ENCODE measurements at places on chromosomes 6 and 20.

DNA sequence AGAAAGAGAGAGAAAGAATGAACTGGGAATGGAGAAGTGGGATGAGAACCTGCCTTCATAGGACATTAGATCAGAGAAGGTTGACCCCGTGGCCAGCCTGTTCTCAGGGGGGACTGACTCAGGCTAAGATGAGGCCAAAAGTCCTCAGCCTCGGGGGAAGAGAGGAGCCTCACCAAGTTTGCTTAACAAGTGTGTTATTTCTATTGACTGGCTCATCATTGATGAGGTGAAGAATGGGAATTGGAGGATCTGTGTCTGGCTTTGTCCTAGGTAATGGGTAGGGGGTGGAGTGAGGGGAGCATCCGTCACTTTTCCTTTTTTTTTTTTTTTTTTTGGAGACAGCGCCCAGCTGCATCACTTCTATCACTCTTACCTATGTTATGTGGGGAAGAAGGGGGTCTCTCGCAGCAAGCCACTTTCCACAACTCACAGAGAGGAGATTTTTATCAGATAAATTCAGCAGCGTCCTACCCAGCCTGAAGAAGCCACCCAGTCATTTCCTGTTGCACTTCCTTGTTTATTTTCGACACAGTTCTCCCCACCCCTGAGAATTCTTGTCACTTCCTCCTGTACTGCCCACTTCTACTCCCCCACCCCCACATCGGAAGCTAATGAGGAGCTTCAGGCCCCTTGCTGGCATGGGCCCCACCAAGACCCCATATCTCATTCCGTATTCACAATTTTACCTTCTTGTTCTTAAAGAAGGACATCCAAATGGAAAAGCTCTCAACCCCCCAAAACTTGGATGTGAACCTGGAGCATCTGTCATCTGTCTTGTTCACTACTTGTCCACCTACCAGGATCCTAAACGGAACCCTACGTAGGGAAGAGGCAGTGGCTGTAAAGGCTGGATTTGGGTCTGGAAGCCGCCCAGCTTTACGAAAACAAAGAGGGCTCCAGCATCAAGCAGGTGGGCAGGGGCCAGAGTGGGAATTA is 2.8 kb upstream of the RNASET2 start:
- DNase-seq: peak; percentile 72

GRCh38 chr6:42306439-42307140 is 88.9 kb upstream of the MRPS10 start:
- no peak for DNase-seq

GRCh38 chr20:19817017-19817416 is 59.0 kb downstream of the RIN2 start:
- DNase-seq: no peak

DNA sequence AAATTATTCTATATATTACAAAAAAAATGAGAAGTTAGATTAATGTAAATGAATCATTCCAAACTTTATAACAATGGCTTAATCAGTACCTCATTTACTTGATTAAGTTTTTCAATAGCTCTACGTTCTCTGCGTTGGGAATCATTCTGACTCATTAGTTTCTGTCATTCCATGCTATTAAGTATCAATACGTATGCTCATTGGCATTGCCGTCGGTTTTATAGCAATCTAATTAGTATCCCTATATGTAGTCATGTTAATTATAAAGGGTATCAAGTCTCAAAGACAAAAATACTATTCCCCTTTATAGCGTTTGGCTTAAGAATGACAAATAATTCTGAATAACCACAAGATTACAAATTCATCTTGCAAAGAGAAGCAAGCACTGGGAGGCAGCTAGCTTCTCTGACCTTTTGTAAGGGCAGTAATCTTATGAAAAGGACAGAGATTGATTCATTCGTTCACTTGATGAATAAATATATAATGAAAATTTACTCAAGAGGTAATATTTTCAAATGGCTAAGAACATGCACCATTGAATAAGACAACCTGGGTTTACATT is 41.8 kb downstream of the OLIG3 start:
- DNase-seq: no peak

- no peak for DNase-seq
These were observed 448.6 kb downstream of the GJA1 start for GRCh38 chr6:121884091-121884490.

GRCh38 chr20:2576317-2576727 is 39.9 kb downstream of the TMC2 start:
- no peak for DNase-seq

- no peak for DNase-seq
These were observed 47.8 kb upstream of the TRAF3IP2 start for GRCh38 chr6:111653434-111653833.

GRCh38 chr6:20211037-20211940 is 980 bp downstream of the MBOAT1 start:
- no peak for DNase-seq

DNA sequence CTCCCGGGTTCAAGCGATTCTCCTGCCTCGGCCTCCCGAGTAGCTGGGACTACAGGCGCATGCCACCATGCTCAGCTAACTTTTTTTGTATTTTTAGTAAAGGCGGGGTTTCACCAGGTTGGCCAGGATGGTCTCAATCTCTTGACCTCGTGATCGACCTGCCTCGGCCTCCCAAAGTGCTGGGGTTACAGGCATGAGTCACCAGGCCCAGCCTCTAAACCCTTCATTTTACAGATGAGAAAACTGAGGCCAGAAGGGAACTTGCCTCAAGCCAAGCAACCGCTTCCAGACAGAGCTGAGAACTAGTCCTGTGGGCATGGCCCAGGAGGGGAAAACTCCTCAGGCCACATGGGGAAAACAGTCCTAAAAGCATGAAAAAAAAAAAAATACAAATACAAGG is 47.1 kb downstream of the ZMYND8 start:
- DNase-seq: no peak

DNA sequence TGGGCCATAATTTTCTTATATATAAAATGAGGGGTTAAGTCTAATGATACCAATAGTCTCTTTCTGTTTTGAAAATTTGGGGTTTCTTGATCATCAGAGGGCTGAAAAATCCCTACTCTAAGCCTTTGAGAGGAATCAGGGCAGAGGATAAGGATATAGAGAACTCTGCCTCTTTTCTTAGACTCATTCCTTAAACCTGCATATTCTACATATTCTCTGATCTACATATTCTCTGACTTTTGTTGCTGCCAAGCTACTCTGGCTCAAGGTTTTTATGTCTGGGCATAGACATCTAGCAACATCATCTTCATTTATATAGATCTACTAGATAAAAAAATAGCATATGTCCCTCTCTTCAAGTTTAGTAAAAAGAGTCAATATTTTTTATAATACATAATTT is 71.2 kb downstream of the FLRT3 start:
- no peak for DNase-seq

- no peak for DNase-seq
These were observed 93.5 kb downstream of the ESR1 start for GRCh38 chr6:151901009-151901411.

- DNase-seq: no peak
These were observed 17.6 kb upstream of the TBC1D32 start for GRCh38 chr6:121351916-121352315.

DNA sequence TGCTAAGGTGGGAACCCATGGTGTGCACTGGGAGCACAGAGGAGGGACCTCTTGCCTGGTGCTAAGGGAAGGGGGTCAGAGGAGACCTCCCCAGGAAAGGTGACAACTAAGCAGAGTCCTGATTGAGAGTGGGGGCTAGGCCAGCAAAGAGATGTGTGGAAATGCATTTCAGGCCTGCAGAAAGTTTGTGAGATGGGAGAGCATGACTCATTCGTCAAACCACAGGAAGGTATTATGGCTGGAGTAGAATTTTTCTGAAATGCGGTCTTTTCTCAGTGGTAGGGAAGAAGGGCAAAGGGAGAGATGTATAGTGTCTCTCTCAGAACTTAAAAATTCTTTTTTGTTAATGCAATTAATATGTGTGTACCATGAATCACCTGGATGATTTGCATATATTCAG is 23.6 kb upstream of the EDN1 start:
- no peak for DNase-seq

DNA sequence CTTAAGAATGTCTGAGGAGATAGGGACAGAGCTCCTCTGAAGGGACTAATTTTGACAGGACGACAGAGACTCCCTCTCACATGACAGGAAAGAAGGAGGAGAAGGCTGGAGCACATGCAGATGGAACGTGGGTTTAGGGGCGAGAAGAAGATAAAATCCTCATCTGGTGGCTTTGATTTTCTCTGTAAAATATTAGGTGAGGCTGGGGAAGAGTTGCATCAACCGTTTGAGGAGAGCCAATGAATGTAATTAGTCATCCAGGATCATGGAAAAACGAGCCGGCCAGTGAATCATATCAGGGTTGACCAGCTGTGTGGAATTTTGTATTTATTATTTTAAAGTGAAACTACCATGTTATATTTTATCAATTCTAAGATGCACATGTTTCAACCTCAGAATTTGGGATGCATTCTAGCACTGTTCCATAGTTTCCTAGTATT is 46.9 kb upstream of the ADGRF4 start:
- no peak for DNase-seq

DNA sequence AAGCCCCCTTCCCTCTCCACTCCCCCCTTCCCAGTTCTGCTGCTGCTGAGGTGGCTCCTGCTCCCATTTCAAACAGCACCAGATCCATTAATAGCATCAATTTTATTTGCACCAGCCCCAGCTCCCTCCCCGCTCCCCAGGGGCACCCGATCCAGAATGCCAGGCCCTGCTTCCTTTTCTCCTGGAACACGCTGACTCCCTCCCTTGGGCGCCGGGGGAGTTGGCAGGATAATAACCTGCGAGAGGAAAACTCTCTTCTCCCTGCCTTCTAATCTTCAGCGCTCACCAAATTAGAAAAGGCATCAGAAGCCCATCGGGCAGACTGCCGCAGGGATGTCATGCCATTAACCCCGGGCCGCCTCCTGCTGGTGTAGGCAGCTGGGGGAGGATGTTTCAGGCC is 77.8 kb downstream of the NCR2 start:
- DNase-seq: no peak

DNA sequence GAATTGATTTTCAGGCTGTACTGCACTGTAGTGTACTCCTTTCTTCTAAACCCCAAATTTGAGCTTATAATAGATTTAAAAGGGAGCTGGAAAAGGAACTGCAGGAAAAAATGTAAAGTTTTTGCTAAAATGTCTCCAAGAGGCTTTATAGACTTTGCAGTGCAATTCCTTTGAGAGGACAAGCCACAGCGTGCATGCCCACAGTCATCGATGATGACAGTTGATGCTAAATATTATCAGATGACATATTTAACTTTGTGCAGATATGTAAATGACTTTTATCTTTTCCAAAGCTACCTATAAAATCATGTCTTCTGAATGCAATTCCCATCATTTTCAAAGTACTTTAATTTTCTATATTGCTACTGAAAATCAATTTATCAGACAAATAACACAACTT is 24.3 kb upstream of the HDGFL1 start:
- no peak for DNase-seq

GRCh38 chr6:159390381-159390780 is 221.2 kb downstream of the FNDC1 start:
- no peak for DNase-seq

DNA sequence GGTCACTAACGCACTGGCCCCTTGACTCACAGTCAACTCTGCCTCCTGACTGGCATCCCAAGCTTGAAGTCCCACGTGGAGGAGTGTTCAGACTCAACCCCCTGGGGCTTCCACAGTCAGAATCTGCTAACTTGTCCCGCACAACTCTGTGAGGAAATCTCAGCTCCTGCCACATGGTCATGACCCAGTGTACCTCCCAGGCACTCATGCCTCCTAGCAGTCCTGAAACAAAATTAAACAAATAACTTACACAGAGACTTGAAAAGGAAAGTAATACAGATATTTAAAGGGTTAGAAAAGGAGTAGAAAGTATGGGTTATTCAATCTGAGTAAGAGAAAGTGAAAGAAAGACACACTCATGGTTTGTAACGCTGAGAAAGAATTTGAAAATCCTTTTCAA is 134.9 kb downstream of the GMDS start:
- DNase-seq: no peak

GRCh38 chr6:104013312-104013971 is 846.3 kb downstream of the HACE1 start:
- DNase-seq: no peak

DNA sequence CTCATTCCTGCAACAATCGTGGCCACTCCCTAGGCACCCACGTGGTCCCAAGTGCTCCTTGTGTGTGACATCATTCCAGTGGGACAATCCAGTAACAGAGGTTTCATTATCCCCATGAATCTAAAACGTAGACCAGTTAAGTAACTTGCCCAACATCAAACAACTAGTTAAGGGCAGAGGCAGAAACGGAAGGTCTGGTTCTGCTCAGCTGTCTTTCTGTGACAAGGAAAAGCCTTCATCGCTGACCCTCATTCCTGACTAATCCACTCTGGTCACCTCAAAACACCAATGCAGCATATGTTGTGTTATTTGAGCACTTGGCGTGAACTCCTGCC is 261.4 kb upstream of the JARID2 start:
- DNase-seq: no peak

GRCh38 chr6:33160728-33161344 is 31.4 kb downstream of the COL11A2 start:
- DNase-seq: no peak

- no peak for DNase-seq
These were observed 117.3 kb downstream of the MAP3K4 start for GRCh38 chr6:161108916-161109315.

DNA sequence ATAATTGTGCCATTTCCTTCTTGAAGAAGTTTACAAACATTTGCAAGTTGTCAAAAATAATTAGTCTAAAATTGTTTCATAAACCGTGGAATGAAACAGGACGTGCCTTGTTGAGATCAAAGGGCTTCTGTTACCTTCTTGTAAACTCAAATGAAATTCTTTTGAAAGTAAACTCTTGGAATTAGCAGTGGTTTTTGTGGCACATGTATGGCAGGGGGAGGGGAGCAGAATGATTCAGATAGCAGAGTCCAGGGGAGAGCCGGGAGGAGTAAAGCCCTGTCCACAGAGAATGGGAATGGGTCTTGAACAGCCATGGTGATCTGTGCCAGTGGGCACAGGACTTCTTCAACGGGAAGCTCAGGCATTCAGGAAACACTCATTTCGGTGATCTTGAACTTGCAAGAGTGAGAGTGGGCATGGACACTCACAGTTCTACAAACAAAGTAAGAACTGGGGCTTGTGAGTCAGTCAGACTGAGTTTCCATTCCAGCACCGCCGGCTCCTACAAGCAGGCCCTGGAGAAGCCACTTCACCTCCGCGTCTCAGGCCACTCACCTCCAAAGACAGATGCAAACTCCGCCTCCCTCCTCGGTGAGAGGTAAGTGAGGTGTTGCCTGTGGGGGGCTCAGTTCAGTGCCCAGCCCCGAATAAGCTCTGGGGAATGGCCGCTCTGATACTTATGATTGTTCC is 143.1 kb downstream of the CDH26 start:
- no peak for DNase-seq

Measured in NAMALWA (cell line).